ENCODE measurements at places on chromosomes 2 and 18.

- DNase-seq: no peak
These were observed 30.3 kb downstream of the C2orf42 start for GRCh38 chr2:70160545-70160944.

DNA sequence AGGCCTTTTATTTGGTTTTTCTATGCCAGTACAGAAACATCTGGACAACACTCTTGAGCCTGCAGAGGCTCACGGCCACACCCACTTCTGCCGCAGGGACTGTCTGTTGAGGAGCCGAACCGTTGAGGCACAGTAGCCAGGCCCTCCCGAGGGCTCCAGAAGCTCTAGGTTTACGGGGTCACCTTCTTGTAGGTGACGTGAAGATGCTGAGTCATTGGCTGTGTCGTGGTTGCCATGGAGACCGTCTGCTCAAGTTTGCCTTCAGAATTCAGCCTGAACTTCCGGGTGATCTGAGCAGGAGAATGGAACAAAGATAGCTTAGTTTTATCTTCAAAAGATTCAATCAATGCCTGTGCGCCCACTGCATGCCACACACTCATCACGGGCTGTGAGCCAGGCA is 25.9 kb downstream of the BOK start:
- DNase-seq: no peak

GRCh38 chr2:6855860-6856547 is 9.7 kb downstream of the CMPK2 start:
- no peak for DNase-seq

DNA sequence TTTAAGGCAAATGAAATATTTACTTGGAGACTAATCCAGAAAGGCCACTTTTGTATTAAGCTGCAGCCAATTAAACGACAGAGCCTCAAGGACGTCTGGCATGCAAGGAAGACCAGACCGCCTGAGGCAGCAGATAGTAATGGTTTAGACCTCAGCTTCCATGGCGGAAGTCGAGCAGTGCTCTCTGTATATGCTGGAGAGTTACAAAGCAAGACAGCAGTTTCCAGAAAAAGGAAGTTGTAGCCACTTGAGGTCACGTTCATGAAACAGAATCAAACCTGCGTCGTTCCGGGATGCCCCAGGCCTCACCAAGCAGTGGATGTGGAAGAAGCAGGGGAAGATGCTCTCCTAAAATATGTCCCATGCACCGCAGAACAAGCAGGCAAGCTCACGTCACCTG is 142.0 kb downstream of the PTGR3 start:
- no peak for DNase-seq

GRCh38 chr2:216283038-216283900 is 89.0 kb downstream of the MARCHF4 start:
- DNase-seq: no peak

- no peak for DNase-seq
These were observed 101.4 kb downstream of the COLEC12 start for GRCh38 chr18:398935-399630.

Data from cortex of kidney (tissue), 1 donor.